ENCODE measurements at places on chromosomes 7 and 10. TPM values are rescaled to one million over a fixed set of nuclear protein-coding genes. Genes with fewer than 3 reads are reported as not detected.

The PPP1R9A gene
- 5.7 TPM for total RNA-seq

The GCK gene
- not detected for total RNA-seq

The TMEM236 gene
- total RNA-seq, result 0.08 TPM

The ANKRD1 gene
- 7.0 TPM for total RNA-seq

The CNPY1 gene
- not detected for total RNA-seq

The SAP25 gene
- 0.28 TPM for total RNA-seq

The ASIC3 gene
- 11.6 TPM for total RNA-seq

The AKR1C8 gene
- 0.49 TPM for total RNA-seq

The CUZD1 gene
- total RNA-seq, result 0.94 TPM

The PTPRZ1 gene
- total RNA-seq, result not detected

Data from A549 treated with DMSO at 1 μM for 4 hours (cell line).